Breast epithelium (tissue), 4 donors: ENCODE measurements at places on chromosomes 3 and 15. TPM values are rescaled to one million over a fixed set of nuclear protein-coding genes. Genes with fewer than 3 reads are reported as not detected.

DNA sequence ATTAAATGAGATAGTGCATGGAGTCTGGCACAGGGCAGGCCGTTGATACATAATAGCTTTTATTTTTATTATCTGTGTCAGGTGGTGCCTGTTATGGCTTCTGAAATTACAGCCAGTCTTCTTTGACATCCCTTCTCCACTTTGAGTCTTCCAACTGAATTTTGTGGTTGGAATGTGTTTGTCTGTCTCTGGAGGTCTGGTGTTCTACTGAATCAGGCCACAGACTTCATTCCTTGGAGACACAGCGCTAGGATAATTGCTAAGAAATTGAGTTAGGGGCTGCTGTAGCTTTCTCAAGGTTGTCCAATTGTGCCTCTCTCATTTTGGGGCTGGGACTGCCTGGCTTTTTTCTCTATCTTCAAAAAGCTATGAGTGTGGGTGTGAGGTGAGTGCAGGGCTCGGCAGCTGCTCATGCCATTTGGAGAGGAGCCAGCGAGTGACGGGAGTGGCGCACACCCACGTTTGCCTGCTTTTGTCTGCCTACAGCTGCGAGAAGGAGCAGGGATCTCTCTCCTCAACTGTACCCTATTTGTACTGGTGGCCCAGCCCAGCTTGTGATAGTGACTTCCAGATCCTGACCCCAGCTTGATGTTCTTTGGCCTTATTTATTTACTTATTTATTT is 49.8 kb upstream of the SYN2 start:
- no peaks in the 10 kb centered on the region for H3K27me3 ChIP-seq
- H3K27ac ChIP-seq = peak overlapping the region; percentile 60
- H3K4me1 ChIP-seq = no peaks in the 10 kb centered on the region
- no peak for DNase-seq
- no peak overlapping the region for H3K4me3 ChIP-seq

- no peak for DNase-seq
- H3K4me1 ChIP-seq = no peaks in the 10 kb centered on the region
- no peaks in the 10 kb centered on the region for H3K27me3 ChIP-seq
- H3K36me3 ChIP-seq = no peaks in the 10 kb centered on the region
- no peak overlapping the region for H3K4me3 ChIP-seq
Observed at GRCh38 chr3:179666436-179667035, 13.7 kb downstream of the USP13 start.

DNA sequence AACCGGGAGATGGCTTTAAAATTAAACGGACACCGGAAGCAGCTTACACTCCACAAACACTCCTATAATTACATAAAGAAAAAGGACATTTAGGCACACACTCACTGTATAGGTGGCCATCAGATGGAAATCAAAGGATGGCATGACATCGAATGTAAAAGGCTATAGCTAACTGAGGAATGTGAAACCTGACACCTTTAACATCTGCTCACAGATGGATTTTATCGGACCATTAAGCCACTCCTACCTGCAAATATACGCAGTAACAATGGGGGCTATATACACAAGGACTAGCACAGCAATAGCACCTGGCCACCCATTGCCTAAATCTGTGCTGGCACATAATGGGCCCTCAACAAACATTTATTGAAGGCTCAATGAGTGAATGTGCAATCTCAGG is 14.5 kb upstream of the RBSN start:
- no peak for DNase-seq
- no peak overlapping the region for H3K4me3 ChIP-seq
- H3K36me3 ChIP-seq = no peaks in the 10 kb centered on the region
- H3K27me3 ChIP-seq = no peaks in the 10 kb centered on the region
- no peak overlapping the region for H3K27ac ChIP-seq

GRCh38 chr15:98369081-98369716 is 279.1 kb upstream of the IGF1R start:
- no peaks in the 10 kb centered on the region for H3K36me3 ChIP-seq
- H3K27ac ChIP-seq = no peak overlapping the region
- no peaks in the 10 kb centered on the region for H3K4me1 ChIP-seq

- H3K27ac ChIP-seq = no peak overlapping the region
- no peak overlapping the region for H3K4me3 ChIP-seq
- DNase-seq = no peak
- H3K27me3 ChIP-seq = no peaks in the 10 kb centered on the region
- H3K4me1 ChIP-seq = no peaks in the 10 kb centered on the region
Observed at GRCh38 chr3:76765511-76765910, 274.4 kb upstream of the ROBO2 start.

DNA sequence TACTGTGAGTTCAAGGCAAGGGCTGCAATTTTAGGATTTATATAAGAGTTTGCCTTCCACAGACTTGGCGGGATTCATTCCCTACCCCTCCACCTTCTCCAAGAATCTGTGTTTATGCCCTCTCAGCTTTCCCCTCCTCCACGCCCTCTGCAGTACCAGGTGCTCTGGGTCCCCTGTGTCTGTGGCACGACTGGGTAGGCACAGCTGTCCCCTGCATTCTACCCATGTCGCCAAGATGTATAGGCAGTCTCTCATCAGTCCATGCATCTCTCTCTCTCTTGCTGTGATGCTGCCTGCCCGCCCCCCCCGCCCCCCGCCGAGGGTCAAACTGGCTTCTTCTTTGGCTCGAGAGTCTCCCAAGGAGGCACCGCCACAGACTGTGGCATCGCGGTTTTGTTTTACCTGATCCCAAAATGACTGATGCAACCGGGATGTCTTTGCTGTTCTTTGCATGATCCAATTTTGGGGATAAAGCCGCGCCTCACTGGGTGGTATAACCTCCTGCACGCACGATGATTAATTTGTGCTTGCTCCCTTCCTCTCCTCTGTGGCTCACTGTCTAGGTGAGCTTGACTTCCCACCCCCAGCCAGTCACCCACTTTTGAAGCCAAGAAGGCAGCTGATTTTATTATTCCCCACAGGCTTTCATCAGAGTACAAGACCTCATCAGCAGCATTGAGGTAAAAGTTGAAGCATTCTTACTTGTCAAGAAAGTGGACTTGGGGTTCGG is 43.7 kb downstream of the EFCAB12 start:
- DNase-seq = no peak
- H3K27me3 ChIP-seq = no peaks in the 10 kb centered on the region
- no peak overlapping the region for H3K4me3 ChIP-seq
- no peaks in the 10 kb centered on the region for H3K4me1 ChIP-seq
- H3K36me3 ChIP-seq = no peaks in the 10 kb centered on the region

GRCh38 chr3:169218314-169218983 is 445.1 kb downstream of the MECOM start:
- no peaks in the 10 kb centered on the region for H3K4me1 ChIP-seq
- DNase-seq = no peak
- H3K36me3 ChIP-seq = no peaks in the 10 kb centered on the region
- no peak overlapping the region for H3K4me3 ChIP-seq

- DNase-seq = no peak
- no peak overlapping the region for H3K27ac ChIP-seq
- no peaks in the 10 kb centered on the region for H3K27me3 ChIP-seq
Observed at GRCh38 chr3:144229330-144229729, 257.7 kb downstream of the DIPK2A start.

DNA sequence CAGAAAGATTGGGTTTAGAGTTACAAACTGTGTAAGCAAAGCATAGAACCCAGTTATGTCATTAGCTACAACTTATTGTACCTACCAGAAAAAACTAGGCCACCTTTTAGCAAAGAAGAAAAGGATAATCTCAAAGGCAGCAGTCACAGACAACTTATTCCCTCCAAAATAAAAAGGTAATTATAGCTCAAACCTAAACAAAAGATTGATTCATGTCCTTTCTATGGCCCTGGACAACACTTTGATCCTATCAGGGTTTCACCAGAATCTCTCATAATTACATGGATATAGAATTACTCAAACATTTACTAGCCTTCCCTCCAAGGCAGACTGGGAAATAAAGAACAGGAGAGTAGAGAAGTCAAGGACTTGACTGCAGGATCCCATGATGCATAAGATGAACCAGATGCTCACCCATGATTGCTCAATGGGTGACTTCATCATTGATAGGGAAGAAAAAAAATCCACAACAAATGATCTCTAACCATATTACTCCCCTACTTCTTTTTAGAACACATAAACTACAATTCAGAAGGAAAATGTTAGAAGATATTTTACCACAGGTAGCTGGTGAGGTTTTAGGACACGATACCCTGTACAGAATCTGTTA is 17.4 kb downstream of the DET1 start:
- no peaks in the 10 kb centered on the region for H3K36me3 ChIP-seq
- H3K27ac ChIP-seq = no peak overlapping the region
- no peak overlapping the region for H3K4me3 ChIP-seq
- no peak for DNase-seq

DNA sequence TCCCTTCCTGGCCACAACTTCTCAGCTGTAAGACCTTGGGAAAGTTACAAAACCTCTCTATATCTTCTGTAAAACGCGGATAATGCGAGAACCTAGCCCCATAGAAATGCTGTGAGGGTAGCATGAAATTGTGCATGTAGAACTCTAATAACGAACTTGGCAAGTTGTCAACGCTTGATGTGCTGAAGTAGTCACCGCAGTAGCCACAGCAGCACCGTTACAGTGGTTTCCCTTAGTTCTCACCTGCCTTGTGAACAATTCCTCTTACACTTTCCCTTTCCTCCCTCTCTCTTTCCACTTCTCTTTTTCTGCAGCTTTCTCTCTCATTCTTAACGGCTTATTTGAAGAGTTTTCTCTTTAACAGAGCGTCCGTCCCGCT is 447 bp upstream of the SHQ1 start:
- no peaks in the 10 kb centered on the region for H3K36me3 ChIP-seq
- no peaks in the 10 kb centered on the region for H3K27me3 ChIP-seq
- no peak overlapping the region for H3K27ac ChIP-seq

DNA sequence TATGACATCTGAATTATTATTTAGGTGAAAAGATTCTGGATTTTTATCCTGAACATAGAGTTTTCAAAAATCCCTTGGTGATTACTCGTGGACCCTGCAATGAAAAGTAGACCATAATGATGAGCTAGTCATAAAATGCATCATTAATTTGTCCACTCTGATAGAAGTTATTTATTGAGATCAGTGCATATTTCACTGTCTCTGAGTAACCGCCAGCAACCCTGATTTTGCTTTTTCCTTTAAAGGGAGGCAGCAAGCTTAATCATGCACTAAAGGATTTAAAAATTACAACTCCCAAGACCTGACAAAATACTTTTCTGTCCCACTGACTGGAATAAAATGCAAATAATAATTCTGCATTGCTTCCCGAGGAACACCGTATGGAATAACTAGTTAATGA is 259.6 kb upstream of the DPPA4 start:
- H3K36me3 ChIP-seq = no peaks in the 10 kb centered on the region
- H3K27me3 ChIP-seq = no peaks in the 10 kb centered on the region
- no peak overlapping the region for H3K4me3 ChIP-seq
- no peak for DNase-seq
- H3K4me1 ChIP-seq = no peaks in the 10 kb centered on the region

GRCh38 chr15:58504674-58505234 is 73.0 kb downstream of the LIPC start:
- no peaks in the 10 kb centered on the region for H3K4me1 ChIP-seq
- H3K27ac ChIP-seq = no peak overlapping the region
- H3K27me3 ChIP-seq = no peaks in the 10 kb centered on the region
- DNase-seq = no peak
- H3K36me3 ChIP-seq = no peaks in the 10 kb centered on the region

DNA sequence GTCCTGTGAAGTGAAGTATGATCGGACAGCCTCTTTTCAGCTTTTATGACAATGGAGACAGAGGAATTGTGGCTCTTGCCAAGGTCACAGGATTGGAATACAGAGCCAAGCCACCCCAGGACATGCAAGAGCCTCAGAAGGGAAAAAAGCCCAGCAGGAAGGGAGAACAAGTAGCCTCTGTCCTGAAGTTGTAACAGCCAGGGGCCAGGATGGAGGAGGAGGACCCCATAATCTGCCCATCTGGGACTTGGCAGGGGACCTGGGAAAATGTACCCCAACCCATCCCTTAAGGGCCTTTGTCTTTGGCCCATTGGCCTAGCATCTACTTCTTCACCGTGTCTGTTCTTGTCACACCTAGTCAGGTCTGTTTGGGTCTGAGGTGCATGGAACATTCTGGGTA is 60.4 kb upstream of the POLG start:
- H3K27me3 ChIP-seq = peaks cover 2% of the 10 kb centered on the region
- H3K36me3 ChIP-seq = no peaks in the 10 kb centered on the region
- H3K4me1 ChIP-seq = peaks cover 8% of the 10 kb centered on the region
- no peak overlapping the region for H3K27ac ChIP-seq

- no peak for DNase-seq
- H3K27me3 ChIP-seq = no peaks in the 10 kb centered on the region
- no peaks in the 10 kb centered on the region for H3K36me3 ChIP-seq
- no peak overlapping the region for H3K27ac ChIP-seq
- no peak overlapping the region for H3K4me3 ChIP-seq
Observed at GRCh38 chr3:45631486-45631885, 36.9 kb downstream of the LIMD1 start.

- H3K4me3 ChIP-seq = no peak overlapping the region
- H3K4me1 ChIP-seq = peaks cover 14% of the 10 kb centered on the region
- DNase-seq = no peak
- H3K27me3 ChIP-seq = no peaks in the 10 kb centered on the region
Observed at GRCh38 chr3:11624161-11624560, 19.6 kb downstream of the VGLL4 start.

DNA sequence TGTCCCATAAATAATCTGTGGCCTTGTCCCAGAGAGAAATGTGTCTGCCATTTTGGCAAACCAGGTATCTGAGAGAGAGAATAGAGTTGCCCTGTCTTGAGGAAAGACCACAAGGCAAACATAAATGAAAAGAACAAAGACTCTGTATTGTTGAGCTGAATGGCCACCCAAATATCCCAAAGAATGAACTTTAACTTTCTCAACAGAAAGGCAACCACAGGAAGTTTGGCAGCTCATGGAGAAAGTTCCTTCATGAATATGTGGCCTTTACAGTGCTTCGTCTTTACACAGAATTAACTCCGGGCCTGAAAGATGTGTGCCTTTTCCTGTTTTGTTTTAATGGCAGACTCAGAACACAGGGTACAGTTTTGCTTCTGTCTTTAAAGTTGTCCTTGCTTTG is 41.4 kb upstream of the THBS1 start:
- peak overlapping the region; percentile 72 for H3K27ac ChIP-seq
- no peaks in the 10 kb centered on the region for H3K27me3 ChIP-seq
- DNase-seq = peak; percentile 71
- H3K36me3 ChIP-seq = no peaks in the 10 kb centered on the region
- peaks cover 5% of the 10 kb centered on the region for H3K4me1 ChIP-seq
- H3K4me3 ChIP-seq = no peak overlapping the region

The KLHL24 gene
- total RNA-seq = 129 TPM

The HPS3 gene
- 26.2 TPM for total RNA-seq

The C15orf40 gene
- 10.2 TPM for total RNA-seq

The ARRDC4 gene
- total RNA-seq = 13.9 TPM

The HRG gene
- total RNA-seq = not detected

The UACA gene
- total RNA-seq = 144 TPM

The DYNC1LI1 gene
- total RNA-seq = 31.8 TPM
